ENCODE measurements at places on chromosomes 3 and 15.

DNA sequence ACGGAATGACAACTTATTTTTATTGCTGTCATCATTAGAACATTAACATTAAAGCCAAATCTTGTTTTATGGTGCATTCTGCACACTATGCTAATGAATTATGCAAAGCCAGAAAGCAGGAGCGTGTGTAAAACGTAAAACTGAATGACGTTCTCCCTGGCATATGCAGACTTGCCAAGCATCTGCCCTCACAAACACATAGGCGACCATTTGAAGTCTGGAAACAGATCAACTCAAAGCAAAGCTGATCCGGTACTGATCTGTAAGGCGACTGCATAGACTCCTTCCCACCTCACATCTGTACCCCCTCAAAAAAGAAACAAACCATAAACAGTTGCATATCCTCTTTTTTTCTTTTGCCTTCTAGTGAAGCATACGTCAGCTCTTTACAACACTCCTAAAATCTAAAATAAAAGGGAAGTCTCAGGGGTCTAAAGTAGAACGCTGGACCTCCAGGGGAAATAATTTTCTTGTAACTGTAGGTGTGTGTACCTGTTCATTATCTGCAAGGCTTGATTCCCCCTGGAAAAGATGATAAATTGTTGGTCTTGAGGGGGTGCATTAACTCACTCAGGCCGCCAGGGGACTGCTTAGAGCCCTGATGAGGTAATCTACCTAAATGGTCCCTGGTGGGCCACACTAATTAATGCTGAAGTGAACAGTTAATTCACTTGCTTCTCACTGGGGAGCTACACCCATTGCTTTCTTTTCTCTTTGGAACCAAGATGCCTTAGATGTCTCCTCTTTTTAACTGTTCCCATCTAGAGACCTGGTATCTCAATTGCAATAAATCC lies 231.4 kb downstream of the CDIN1 start:
- no peak for DNase-seq

GRCh38 chr3:4432259-4432658 lies 34.8 kb downstream of the SUMF1 start:
- no peak for DNase-seq

GRCh38 chr15:42804739-42805138 lies 67.8 kb upstream of the CDAN1 start:
- no peak for DNase-seq

GRCh38 chr3:186536883-186537844 lies 7.0 kb downstream of the CRYGS start:
- DNase-seq: no peak

DNA sequence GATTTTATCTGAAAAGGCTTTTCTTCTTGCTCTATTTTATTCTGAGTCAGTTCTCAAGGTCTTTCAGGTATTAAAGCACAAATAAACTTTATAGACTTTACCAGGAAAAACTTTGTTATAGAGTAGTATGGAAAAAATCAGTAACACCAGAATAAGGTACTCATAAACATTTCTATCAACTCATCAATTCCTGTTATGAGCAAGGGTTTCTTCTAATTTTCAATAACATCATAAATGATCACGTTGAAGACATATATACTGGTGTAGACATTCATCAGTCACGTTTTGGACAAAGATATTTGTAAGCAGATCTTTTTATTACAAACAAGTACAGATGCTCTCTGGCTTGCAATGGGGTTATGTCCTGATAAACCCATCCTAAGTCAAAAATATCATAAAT lies 9.6 kb upstream of the HDC start:
- DNase-seq: no peak

- no peak for DNase-seq
Measured at GRCh38 chr3:57810471-57811137, 54.5 kb downstream of the SLMAP start.

DNA sequence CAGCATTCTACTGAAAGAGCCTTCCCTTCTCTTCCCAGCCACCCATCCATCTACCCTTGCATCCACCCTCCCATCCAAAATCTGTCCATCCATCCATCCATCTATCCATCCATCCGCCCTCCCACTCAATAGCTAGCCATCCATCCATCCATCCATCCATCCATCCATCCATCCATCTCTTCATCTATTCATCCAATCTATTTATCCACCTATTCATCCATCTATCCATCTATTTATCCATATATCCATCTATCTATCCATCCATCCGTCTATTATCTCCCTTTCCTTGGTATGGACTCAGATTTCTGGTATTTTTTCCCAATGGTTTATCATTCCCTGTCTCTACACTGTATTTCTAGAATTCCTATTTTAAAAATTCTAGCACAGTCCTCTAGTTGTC lies 46.1 kb upstream of the PPARG start:
- DNase-seq: no peak

GRCh38 chr15:90211440-90212143 lies 10.5 kb downstream of the SEMA4B start:
- DNase-seq: no peak

GRCh38 chr3:150703299-150703755 lies 393 bp downstream of the ERICH6 start:
- DNase-seq: no peak

DNA sequence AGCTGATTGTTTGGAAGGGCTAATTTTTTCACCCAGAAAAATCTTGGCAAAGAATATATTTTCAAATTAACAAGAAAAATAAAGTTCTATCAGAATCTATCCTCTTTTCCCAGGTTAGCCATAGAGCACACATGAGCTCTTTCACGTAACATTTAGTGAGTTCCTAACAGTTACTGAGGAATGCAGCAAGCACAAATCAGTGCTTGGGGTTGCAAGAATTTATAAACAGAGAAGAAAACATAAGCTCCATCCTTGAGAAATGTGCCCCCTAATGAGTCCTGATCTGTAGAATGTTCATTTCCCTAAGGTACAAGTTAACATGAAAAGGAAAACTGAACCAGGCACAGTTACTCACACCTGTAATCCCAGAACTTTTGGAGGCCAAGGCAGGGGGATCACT lies 13.9 kb downstream of the EOGT start:
- no peak for DNase-seq

- no peak for DNase-seq
Measured at GRCh38 chr3:10992017-10992942, at the start of gene SLC6A1. SLC6A1 (plus strand) TSS chr3:10992748; CDS start chr3:11017212, 24,464 bp downstream.

- no peak for DNase-seq
Measured at GRCh38 chr3:120903221-120903620, 4.8 kb upstream of the STXBP5L start.

DNA sequence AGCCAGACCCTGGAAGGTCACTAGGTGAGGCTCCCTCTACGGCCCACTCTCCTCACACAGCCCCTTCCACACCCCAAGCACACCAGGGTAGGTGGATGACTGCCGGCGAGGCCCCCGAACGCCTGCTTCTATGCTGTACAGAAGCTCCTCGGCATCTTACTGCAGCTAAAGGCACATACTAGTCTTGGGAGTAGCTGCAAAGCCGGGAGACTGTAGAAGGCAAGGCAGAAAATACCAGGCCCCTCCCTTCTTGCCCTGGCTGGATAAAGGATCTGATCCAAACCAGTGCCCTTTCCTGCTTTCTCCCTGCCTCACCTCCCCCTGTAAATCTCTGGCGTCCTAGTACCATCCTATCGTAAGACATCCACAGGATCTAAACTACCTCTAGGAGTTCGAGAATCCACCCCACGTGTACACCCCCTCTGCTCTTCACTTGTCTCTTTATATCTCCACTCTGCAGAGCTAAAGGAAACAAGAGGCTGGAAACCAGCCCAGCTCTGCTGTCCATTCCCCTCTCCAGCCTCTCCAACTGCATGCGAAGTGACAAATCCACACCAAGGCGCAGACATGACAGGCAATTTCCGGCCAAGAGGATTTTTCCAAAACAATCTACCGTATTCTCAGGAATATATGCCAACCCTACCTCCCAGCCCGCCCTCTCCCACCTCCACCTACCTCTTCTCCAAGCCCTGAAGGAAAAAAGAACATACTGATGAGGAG lies 11.8 kb downstream of the TNK2 start:
- DNase-seq: no peak

All from esophagus squamous epithelium (tissue), 5 donors.